ENCODE measurements at places on chromosomes 11 and 22. TPM values are rescaled to one million over a fixed set of nuclear protein-coding genes. Genes with fewer than 3 reads are reported as not detected.

The TIGD3 gene
- not detected for total RNA-seq

The OR8G1 gene
- total RNA-seq: not detected

The IL18 gene
- total RNA-seq: not detected

The GLYAT gene
- total RNA-seq: not detected

The MS4A6E gene
- not detected for total RNA-seq

The CHRM1 gene
- total RNA-seq: not detected

The FOXR1 gene
- total RNA-seq: not detected

The SHISA8 gene
- total RNA-seq: not detected

The GNAZ gene
- 2.6 TPM for total RNA-seq

The OR5B21 gene
- total RNA-seq: not detected

The BTBD18 gene
- not detected for total RNA-seq

The OR51G2 gene
- total RNA-seq: not detected

The GAL3ST1 gene
- not detected for total RNA-seq

The OR4D5 gene
- not detected for total RNA-seq

The PYGM gene
- under 0.01 TPM for total RNA-seq

The IGLL5 gene
- total RNA-seq: not detected

The SYCE3 gene
- total RNA-seq: not detected

The OPCML gene
- not detected for total RNA-seq

The HPX gene
- total RNA-seq: not detected

The TTC28 gene
- total RNA-seq: 13.3 TPM

The PEX16 gene
- 38.3 TPM for total RNA-seq

The OAF gene
- 10.4 TPM for total RNA-seq

The TEX54 gene
- total RNA-seq: not detected

The KRTAP5-7 gene
- not detected for total RNA-seq

The SIK2 gene
- 3.2 TPM for total RNA-seq

The FSHB gene
- not detected for total RNA-seq

The GGTLC3 gene
- total RNA-seq: not detected

The TENM4 gene
- total RNA-seq: 2.3 TPM

All from epithelial cell of umbilical artery (primary cell).